Activated T-helper 1 cell treated with anti-CD3 and anti-CD28 coated beads, Interleukin-12 subunit alpha, Interleukin-12 subunit beta, Interleukin-2, Interleukin-4 antibody, amounts not matched to agents 30 ng/mL and 10 ng/mL and 1 ng/mL, durations not matched to agents 14 hours and 24 hours and 36 hours (primary cell): ENCODE measurements at places on chromosomes 7 and 10.

DNA sequence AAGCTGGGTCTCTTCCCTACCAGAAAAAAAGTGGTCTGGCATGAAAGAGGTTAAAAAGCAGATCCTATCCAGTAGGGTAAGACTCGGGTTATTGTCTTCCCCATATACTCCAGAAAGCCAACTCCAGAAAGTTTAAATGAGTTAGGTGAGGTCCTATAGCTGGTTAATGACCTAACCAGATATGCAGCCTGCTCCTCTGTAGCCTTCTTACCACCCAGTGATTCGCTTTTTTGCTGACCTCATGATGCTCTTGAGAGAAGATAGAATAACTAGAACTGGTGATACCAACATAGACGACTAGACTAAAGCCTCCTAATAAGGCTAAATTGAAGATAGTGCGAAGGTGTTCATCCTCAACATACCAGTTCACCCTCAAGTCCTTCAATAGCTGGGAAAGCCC is 675 bp upstream of the GIMAP1 start:
- DNase-seq: no peak

DNA sequence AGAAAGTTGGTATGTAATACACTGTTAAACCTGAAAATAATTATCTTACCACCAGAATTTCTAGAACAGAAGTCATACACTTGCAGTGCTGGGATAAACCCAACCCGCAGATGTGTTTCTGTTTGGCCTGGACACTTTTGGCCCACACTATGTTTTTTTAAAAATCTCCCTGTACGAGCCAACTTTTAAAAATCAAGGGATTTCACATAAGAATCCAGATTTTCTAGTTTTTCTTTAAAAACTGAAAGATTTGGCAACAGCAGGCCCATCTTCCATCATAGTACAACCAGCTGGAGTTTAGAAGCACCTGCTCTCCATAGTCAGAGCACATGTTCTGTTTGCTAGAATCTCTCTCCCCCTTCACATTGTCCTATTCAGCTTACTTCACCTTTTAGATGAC is 74.0 kb downstream of the TLL2 start:
- DNase-seq: no peak

- DNase-seq: no peak
Observed at GRCh38 chr10:99403674-99404073, 26.8 kb downstream of the GOT1 start.

DNA sequence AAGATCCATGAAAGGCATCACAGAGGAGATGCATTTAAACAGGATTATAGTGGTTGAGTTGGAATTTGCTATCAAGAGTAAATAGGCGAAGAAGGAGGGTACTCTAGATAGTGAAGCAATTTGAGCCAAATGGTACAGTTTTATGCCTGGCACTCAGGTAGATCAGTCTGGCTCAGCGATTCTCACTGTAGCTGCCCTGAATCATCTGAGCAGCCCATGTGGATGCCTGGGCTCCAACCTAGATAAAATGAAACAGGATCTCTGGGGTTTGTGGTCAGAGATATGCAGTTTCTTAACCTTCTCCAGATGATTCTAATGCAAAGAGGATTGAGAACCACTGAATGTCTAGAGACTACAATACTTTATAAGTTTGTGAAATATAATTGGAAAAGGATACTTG is 282.0 kb upstream of the FZD1 start:
- no peak for DNase-seq
